ENCODE measurements at places on chromosomes 11 and 22. TPM values are rescaled to one million over a fixed set of nuclear protein-coding genes. Genes with fewer than 3 reads are reported as not detected.

DNA sequence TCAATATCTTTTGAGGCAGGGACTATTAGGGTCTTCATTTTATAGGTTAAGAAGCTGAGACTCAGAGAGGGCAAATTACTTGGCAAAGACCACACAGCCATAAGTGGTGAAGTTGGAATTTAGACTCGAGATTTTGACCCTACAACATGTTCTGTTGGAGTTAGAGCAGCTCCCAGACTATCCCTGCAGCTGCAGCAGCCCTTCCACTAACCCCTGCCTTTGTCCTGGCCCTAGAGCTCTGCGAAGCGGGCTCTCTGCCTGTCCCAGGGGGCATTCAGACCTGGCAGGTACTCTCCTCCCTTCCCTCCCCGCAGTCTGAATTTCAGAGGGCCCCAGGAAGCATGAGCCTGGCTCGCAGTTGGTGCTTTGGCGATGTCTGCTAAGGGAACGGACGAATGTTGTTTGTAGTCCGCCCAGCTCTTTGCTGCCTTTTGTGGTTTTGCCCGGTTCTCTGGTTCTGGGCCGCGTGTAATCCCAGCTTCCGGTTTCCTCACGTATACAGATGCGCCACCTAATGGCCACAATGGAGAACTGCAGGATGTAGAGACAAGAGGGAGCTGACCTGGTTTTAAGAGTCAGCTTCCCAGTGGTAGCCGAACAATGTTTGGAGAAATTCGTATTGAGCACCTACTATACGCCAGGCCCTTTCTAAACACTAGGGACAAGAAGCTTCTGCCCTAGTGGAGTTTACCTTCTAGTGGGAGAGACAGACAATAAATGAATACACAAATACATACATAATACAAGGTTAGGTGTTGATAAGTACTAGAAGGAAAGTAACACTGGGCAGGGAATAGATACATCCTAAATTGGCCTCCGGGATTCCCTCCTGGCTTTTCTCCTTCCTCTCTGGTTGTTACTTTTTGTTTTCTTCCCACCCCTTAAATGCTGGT lies 125.2 kb downstream of the ST3GAL4 start:
- peak; percentile 44 for DNase-seq
- no peaks in the 10 kb centered on the region for H3K36me3 ChIP-seq
- no peak overlapping the region for H3K4me3 ChIP-seq
- peaks cover 51% of the 10 kb centered on the region for H3K27me3 ChIP-seq

DNA sequence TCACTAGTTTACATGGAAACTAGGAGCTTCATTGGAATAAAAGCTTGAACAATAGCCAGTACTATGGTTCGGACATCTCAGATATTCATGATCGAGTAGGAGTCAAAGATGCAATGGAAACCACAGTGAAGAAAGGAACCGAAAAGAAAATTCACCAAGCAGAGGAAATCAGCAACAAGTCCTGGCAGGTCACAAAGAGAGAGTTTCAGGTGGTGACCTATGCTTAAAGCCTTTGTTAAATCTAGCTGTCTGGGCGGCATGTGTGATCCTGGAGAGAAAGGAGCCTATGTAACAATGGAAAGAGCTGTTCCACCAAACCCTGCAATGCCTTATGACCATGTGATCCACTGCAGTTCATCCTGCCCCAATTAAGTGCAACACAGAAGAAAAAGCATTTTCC lies 68.9 kb upstream of the POU2AF2 start:
- peaks cover 3% of the 10 kb centered on the region for H3K27me3 ChIP-seq
- no peaks in the 10 kb centered on the region for H3K4me1 ChIP-seq
- H3K4me3 ChIP-seq: no peak overlapping the region
- H3K27ac ChIP-seq: no peak overlapping the region
- H3K36me3 ChIP-seq: no peaks in the 10 kb centered on the region

DNA sequence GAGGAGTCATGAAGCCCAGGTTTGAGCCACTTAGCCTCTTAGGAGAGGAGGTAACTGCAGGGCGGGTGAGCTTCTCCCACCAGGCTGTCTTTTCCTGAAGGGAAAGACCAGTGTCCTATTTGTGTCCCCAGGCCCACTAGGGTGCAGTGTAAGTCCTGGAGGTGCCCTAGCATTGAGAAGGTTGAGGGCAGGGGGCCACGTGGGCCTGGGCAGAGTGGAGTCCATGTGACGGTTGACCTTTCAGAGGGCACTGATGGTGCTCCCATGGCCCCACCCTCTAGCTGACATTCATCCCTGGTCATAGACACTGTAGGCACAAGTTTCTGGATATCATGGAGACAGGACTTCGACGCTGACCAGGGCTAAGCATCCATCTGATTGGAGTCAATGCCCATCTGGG lies 44.1 kb upstream of the TP53I11 start:
- peaks cover 11% of the 10 kb centered on the region for H3K27me3 ChIP-seq
- DNase-seq: no peak
- H3K4me1 ChIP-seq: peaks cover 5% of the 10 kb centered on the region
- H3K27ac ChIP-seq: no peak overlapping the region
- H3K36me3 ChIP-seq: no peaks in the 10 kb centered on the region
- H3K4me3 ChIP-seq: no peak overlapping the region

- no peak overlapping the region for H3K27ac ChIP-seq
- H3K4me3 ChIP-seq: no peak overlapping the region
Observed at GRCh38 chr11:13062115-13062514, 53.0 kb downstream of the RASSF10 start.

DNA sequence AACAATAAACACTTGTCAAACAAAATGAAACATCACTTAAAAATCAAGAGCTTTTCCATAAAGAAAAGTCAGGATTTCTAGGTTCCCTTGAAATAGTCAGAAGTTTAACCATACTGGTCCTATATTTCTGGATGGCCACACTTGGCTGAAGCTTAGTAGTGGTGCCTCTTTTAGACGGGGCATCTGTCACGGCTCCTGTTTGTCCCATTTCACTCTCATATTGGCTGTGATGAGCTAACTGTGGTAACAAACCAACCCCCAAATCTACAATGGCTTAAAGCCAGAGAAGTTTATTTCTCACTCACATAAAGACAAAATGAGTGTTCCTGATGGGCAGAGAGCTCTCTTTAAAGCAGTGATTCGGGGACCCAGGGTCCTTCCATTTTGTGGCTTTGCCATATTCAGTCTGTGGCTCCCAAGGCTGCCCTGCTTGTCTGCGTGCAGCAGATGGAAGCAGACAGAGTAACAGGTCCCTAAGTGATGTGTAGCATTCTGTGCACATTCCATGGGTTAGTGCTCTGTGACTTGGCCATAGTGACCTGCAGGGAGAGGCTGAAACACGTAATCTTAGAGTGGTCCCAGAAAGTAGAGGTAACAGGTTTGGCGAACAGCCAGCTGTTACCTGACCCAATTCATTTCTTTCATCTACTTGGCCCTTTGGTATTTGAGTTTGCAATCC lies 137.4 kb downstream of the HIPK3 start:
- H3K27ac ChIP-seq: no peak overlapping the region
- no peaks in the 10 kb centered on the region for H3K4me1 ChIP-seq
- peaks cover 6% of the 10 kb centered on the region for H3K27me3 ChIP-seq
- no peak overlapping the region for H3K4me3 ChIP-seq

OR5A2 gene
- not detected for total RNA-seq

- no peaks in the 10 kb centered on the region for H3K4me1 ChIP-seq
- no peak overlapping the region for H3K4me3 ChIP-seq
- DNase-seq: no peak
- peaks cover 1% of the 10 kb centered on the region for H3K36me3 ChIP-seq
Observed at GRCh38 chr22:47474895-47475294, 712.4 kb downstream of the TBC1D22A start.

GRCh38 chr11:15852179-15852578 lies 504.2 kb downstream of the SOX6 start:
- H3K27me3 ChIP-seq: peaks cover 3% of the 10 kb centered on the region
- H3K4me1 ChIP-seq: peaks cover 1% of the 10 kb centered on the region
- H3K27ac ChIP-seq: no peak overlapping the region
- no peak for DNase-seq
- H3K4me3 ChIP-seq: no peak overlapping the region

DNA sequence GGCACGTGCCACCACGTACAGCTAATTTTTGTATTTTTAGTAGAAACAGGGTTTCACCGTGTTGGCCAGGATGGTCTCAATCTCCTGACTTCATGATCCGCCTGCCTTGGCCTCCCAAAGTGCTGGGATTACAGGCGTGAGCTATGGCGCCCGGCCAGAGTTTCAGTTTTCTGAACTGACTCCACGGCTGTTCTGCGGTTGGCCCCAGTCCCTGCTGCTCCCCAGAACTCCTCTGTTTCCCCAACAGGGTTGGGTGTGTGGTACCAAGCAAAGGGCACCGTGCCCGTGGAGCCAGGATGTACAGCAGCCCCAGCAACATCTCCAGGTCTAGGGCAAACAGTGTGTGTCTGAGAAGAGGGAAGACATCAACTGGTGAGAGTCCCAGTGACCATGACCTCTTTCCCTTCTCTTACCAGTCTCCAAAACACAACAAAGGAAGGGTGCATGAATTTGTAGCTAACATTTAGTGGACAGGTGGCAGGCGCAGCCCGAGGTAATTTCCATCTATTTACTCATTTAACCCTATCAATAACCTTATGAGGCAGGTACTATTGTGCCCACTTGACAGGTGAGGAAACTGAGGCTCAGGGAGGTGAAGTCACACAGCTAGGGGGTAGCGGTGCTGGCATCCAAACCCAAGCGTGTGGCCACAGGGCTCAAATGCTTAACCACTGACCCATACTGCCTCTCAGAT lies 57.0 kb upstream of the RBFOX2 start:
- no peaks in the 10 kb centered on the region for H3K4me1 ChIP-seq
- H3K27me3 ChIP-seq: no peaks in the 10 kb centered on the region
- H3K36me3 ChIP-seq: no peaks in the 10 kb centered on the region
- H3K4me3 ChIP-seq: no peak overlapping the region
- no peak overlapping the region for H3K27ac ChIP-seq

DNA sequence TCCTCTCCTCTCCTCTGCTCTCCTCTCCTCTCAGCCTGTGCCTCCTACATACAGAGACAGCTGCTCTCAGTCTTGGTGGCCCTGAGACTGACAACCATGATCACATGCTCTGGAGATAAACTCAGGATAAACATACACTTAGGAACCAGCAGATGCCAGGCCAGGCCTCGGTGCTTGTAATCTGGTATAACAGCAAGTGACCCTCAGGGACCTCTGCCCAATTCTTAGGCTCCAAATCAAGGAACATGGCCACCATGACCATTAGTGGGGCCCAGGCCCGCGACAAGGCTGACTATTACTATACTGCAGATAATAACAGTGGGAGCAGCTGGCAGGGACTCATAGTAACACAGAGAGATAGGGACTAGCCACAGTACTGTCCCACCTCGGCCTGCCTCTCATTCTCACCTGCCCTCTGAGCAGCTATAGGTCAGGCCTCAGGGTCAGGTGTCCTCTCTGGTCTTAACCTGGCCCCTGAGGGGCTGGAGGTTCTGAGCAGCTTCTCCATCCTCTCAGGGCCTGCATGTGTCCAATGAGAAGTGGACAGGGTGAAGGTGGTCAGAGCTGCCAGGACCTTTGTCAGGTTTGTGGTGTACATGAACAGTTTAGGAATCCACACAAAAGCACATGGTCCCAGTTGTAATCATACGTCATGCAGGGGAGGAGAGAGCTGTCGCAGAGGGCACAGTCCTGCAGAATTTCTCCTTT lies 106.1 kb downstream of the GGTLC2 start:
- H3K27ac ChIP-seq: peak overlapping the region; percentile 63
- peaks cover 19% of the 10 kb centered on the region for H3K27me3 ChIP-seq
- DNase-seq: no peak
- H3K4me1 ChIP-seq: no peaks in the 10 kb centered on the region

DNA sequence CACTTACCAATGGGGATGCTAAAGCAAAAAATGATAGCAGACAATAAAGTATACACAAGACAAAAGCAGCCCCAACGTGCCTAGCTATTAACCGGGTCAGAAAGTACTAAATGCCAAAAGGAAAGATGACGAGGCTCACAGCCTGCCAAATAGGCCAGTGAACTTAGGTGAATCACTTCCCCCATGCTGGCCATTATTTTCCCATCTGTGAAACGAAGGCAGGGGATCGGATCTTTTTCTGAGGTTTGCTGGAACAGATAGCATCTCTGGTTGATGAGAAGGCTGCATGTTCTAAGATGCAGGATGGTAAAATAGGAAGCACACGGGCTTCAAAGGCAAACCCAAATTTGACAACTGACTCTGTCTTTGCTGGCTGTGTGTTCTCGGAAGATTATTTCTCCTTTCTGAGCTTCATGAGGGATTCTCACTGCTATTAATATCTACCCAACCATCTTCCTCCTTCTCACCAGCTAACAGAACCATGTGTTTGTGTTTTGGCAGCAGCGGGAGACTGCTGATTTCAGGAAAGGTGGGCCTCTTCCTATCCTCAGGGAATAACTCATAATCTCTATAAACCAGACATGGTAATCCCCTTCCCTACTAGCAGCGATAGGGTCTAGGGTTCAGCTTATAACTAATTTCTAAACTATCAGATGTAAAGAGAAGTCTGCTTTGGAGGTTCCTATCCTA lies 390.7 kb downstream of the LARGE1 start:
- peaks cover 23% of the 10 kb centered on the region for H3K4me1 ChIP-seq
- no peak overlapping the region for H3K27ac ChIP-seq

GRCh38 chr11:94028436-94028835 lies 7.3 kb downstream of the HEPHL1 start:
- peaks cover 1% of the 10 kb centered on the region for H3K4me1 ChIP-seq
- no peak overlapping the region for H3K27ac ChIP-seq
- no peaks in the 10 kb centered on the region for H3K36me3 ChIP-seq
- H3K4me3 ChIP-seq: no peak overlapping the region
- no peak for DNase-seq

DNA sequence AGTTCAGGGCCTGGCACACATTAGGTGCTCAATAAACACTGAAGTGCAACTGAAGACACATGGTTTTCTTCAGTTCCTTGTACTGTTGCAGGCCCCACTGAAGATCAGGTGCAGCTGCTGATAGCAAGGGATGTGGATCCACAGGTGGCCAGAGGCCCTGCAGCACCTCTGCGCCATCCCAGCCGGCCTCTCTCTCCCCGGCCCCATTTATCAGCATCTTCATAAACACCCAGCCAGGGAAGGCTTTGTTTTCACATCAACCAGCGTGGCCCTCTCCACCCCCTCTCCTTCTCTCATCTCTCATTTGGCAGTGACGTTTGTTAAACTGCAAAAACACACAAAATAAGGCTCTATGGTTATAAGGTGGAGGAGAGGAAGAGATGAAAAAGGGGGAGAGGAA lies 528.8 kb downstream of the BUD13 start:
- H3K4me3 ChIP-seq: no peak overlapping the region
- peaks cover 49% of the 10 kb centered on the region for H3K27me3 ChIP-seq
- DNase-seq: no peak
- H3K4me1 ChIP-seq: no peaks in the 10 kb centered on the region

GRCh38 chr11:19442554-19442910 lies 201.8 kb upstream of the E2F8 start:
- H3K4me1 ChIP-seq: peaks cover 13% of the 10 kb centered on the region
- peak overlapping the region; percentile 78 for H3K27ac ChIP-seq
- H3K4me3 ChIP-seq: no peak overlapping the region
- H3K36me3 ChIP-seq: no peaks in the 10 kb centered on the region

All from progenitor cell of endocrine pancreas (in vitro differentiated cells).